ENCODE measurements at places on chromosomes 3 and 15.

DNA sequence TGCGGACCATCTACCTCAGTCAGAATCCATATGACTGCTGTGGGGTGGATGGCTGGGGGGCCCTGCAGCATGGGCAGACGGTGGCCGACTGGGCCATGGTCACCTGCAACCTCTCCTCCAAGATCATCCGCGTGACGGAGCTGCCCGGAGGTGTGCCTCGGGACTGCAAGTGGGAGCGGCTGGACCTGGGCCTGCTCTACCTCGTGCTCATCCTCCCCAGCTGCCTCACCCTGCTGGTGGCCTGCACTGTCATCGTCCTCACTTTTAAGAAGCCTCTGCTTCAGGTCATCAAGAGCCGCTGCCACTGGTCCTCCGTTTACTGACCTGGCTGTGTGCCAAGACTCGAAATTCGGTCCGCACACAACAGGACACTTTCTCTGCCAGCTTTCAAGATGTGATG is 21.9 kb downstream of the NRROS start:
- no peak for DNase-seq

- DNase-seq, result no peak
Measured at GRCh38 chr3:23859012-23859743, 53.4 kb downstream of the UBE2E1 start.

DNA sequence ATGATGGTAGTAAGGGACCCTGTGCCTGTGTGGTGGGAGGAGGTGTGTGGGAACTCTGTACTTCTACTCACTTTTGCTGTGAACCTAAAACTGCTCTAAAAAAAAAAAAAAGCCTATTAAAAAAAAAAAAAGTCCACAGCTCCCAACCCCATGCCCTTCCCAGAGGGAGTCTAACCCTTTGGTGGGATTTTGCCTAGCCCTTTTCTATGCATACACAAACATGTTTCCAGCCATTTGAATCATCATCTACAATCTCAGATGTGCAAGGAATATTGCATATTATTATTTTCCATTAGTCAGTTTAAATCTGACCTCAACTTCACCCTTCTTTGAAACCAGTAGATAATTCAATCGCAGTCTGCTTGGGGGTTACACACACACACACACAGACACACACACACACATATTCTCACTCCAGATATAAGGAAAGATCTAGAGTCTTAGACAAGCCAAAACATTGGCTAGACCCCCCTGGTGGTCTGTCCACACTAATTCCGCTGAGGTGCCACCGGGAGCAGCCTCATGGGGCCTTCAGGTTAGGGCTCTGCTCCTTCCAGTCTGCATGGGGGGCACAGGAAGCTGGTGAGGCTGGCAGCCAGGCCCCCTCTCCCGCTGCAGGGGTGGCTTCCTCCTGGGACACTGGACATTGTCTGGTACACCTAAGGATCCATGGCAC is 75.5 kb upstream of the NR2E3 start:
- no peak for DNase-seq

DNA sequence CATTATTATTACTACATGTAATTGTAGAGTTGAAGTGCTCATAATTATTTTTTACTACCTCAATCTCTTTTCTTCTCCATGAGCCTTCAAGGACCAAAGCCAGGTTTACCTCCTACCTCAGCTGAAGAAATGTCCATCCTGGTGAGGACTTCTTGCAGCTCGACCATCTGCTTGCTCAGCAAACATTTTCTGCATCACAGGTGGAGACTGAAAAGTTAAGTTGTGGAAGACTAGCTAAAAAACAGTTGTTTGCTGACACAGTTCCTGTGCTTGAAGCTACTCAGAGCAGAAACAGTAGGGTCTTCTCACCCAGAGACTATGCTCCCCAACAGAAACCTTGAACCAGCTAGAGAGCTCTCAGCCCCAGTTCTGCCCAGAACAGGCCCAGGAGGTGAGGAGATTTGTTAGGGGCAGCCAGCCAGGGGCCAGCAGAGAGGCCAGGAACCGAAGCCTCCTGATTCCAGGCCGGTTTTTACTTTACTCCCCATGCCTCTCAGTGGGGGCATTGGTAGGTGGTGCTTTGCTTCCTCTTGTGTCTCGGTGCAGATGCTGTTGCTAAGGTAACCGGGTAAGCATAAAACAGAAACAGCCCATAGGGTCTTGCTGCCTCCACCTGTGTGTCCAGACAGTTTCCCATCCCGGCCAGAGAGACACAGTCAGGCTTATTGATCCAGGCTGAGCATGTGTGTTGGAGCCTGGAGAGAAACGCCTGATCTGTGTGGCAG is 54.9 kb downstream of the CCNL1 start:
- no peak for DNase-seq

- no peak for DNase-seq
Measured at GRCh38 chr3:43059456-43059855, 46.4 kb downstream of the POMGNT2 start.

GRCh38 chr15:78492872-78493271 is 14.5 kb upstream of the HYKK start:
- DNase-seq, result no peak

DNA sequence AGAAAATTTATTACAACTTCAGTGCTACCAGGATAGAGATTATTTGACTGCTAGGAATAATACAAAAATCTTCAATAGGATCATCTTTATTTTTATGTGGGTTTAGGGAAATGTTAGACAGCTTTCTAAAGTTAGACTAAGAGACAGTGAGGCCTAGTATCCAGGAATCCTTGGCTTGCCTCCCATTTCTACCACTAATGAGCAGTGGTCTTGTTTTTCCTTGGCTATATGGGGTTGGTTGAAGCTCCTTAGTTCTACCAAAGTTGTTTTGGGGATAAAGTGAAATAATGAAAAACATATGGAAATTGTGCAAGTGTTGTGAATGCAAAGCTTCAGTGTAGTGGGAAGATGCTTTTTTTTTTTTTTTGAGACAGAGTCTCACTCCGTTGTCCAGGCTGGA is 16.8 kb downstream of the AP4E1 start:
- no peak for DNase-seq

DNA sequence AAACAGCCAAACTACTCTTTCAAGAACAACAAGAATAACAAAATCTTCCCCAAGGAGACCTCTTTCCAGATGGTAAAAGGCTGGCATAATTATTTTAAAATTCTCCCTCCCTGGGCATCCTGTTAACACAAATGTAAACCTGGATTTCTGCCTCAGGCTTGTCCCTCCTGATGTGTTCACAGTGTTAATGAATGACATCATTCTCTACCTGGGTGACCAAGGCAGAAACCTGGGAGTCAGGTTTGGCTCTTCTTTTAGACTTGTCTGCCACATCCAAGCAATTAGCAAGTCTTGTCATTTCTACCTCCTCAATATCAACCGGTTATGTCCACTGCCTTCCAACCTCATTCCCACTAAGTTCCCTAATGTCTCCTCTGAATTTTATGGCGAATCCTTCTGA is 368.7 kb upstream of the TBL1XR1 start:
- no peak for DNase-seq

- DNase-seq, result no peak
Measured at GRCh38 chr15:96237002-96237401, 93.5 kb upstream of the NR2F2 start.

DNA sequence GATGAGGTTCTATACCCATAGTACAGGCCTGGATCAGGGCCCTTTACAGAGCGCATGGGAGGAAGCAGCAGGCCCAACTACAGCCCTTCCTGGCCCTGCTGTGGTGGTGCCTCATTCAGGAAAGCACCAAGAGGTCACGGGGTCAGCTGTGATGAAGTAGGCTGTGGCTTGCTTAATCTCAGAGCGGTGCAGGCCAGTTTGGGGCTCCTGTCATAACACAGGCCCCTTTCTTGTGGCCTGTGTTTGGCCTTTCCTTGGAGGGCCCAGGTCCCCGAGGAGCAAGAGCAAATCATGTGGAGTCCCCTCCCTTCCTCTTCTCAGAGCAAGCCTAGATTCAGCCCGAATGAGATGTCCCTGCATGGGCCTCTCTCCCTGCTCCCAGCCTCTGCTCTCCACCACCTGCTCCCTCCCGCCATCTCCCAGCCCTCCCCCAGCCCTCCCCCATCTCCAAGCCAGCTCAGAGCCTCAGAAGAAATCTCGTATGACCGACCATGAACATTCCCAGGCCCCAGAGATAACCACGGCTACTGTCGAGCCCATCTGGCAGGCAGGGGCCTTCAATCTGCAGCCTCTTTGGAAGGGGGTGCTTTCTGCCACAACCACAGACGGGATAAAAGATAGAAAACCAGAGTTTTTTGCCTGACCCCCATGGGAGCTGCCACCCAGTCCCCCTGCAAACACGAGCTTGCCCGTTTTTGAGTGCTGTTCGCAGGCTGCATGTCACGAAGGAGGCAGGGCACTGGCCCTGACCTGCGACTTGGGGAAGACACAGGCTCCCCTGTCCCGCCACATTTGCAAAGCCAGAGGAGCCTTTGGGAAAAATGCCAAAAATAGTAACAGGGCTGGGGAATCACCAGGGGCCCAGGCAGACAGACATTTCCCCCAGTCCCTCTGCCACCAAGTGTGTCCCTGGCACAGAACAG is 32.3 kb upstream of the DUSP7 start:
- DNase-seq, result no peak

DNA sequence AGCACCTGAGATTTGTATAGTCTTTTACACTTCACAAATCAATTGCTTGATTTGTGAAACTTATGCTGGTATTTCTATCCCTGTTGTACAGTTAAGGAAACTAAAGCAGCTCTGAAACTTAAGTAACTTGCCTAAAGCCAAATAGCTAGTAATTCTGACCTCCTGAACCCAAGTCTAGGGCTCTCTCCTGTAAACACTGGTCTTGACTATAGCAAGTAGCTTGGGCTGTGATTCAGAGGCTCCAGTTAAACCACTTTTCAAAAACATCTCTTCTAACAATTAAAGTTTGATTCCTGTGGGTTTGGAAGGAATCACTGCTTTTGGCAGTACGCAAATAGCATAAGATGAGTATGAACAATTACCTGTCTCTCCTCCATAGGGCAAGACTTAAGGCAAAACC is 18.5 kb upstream of the CMTM8 start:
- DNase-seq, result no peak

GRCh38 chr3:156145866-156146265 is 25.5 kb downstream of the KCNAB1 start:
- no peak for DNase-seq

GRCh38 chr3:197590313-197590962 is 34.7 kb upstream of the BDH1 start:
- DNase-seq, result no peak

- DNase-seq, result no peak
Measured at GRCh38 chr3:23302271-23302670, 99.1 kb downstream of the UBE2E2 start.

DNA sequence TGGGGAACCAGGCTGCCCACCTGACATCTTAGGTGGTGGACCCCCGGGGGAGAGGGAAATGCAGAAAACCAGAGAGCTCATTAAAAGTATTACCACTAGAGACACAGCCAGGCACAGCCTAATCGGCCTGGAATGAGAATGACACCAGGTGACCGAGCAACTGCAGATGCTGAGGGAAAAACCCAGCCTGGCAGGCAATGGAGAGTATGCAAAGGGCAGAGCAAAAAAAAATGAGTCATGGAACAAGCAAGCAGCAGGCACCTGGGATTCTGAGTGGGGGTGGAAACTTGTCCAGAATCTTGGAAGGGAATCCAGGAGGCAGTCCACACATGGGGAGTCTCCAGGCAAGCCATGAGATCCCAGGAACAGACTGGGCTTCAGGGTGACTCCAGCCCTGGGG is 183.7 kb upstream of the LRRN1 start:
- no peak for DNase-seq

DNA sequence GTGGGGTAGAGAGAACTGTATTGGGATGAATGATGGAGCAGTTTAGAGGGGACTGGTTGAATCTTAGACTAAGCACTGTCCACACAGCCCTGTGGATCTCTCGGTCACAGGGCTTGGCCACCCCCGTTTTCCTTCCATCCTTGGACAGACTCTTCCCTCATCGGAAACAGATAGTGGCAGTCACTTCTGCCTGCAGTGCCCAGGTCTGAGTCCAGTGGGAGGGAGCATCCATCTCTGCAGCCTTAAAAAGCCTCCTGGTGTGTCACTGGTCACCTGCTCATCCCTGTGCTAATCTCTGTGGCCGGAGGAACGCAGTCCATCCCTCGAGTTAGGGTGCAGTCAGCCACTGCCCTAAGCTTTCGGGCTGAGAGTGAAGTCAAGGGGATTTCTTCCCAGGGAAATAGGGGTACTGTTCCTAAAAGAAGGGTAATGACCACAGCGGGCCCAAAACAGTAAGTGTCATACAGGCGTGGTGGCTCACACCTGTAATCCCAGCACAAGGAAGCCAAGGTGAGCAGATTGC is 32.0 kb downstream of the PLA2G4D start:
- no peak for DNase-seq

GRCh38 chr3:141191097-141191749 is 40.4 kb upstream of the PXYLP1 start:
- no peak for DNase-seq

GRCh38 chr15:63189941-63190768 is 749 bp downstream of the RAB8B start:
- DNase-seq, result no peak

- DNase-seq, result no peak
Measured at GRCh38 chr3:196339493-196340254, 1.5 kb upstream of the TM4SF19 start.
